ENCODE measurements at places on chromosomes 4 and X.

DNA sequence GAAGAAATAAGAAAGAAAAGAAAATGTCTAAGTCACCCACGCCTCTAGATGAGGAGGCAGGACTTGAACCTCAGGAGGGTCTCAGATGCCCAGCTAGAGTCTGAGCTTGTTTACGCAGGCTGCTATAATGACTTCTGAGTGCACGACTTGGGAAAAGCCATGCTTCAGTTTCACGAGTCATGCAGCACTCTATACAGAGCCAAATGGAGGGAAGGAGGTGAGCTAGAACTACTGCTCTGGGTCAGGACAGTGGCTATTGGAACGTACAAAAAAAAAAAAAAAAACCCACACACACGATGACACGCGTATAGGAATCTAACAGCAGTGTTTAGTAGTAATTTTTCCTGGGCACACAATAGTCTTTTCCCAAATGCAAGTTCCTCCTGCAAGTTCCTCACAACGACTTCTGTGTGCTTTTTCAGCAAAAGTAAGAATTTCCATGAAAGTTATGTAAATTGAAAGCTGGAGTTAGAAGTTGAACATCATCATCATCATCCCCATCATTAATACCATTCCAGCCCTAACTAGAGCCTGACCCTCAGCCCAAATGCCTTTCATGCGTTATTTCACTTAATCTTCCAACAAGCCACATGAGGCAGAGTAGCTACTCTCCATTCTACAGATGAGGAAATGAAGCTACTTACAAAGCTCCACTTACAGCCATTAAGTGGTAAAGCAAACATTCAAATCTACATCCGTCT is 36.6 kb downstream of the IRF2 start:
- DNase-seq, result no peak
- no peaks in the 10 kb centered on the region for H3K27me3 ChIP-seq
- peak overlapping the region; percentile 83 for H3K27ac ChIP-seq
- peaks cover 5% of the 10 kb centered on the region for H3K36me3 ChIP-seq

GRCh38 chr4:158724637-158725036 is 1.4 kb upstream of the PPID start:
- H3K4me1 ChIP-seq, result peaks cover 15% of the 10 kb centered on the region
- no peak for DNase-seq
- no peak overlapping the region for H3K4me3 ChIP-seq
- peaks cover 11% of the 10 kb centered on the region for H3K27me3 ChIP-seq

GRCh38 chr4:38177035-38177546 is 216.9 kb downstream of the PTTG2 start:
- H3K27me3 ChIP-seq, result peaks cover 12% of the 10 kb centered on the region
- H3K27ac ChIP-seq, result no peak overlapping the region
- H3K4me3 ChIP-seq, result no peak overlapping the region

DNA sequence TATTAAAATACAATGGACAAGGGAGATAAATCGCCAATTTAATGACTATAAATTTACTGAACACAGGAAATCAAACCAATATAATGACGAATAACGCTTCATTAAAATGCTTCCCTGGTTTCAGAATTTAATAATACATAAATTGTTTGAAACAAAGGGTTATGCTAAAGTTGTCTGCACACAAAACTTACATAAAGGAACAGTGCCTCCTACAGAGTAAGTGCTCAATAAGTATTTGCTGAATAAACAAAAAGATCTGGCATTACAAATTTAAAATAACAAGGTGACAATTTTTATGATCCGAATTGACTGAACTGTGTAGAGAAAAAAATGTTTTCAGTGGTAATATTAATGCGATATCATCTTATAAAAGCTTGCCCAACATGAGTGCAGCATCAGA is 69.6 kb downstream of the NOCT start:
- DNase-seq, result no peak
- H3K36me3 ChIP-seq, result no peaks in the 10 kb centered on the region
- H3K4me3 ChIP-seq, result no peak overlapping the region
- H3K4me1 ChIP-seq, result peaks cover 14% of the 10 kb centered on the region
- peak overlapping the region; percentile 98 for H3K27ac ChIP-seq

GRCh38 chrX:40530509-40530908 is 50.3 kb upstream of the ATP6AP2 start:
- DNase-seq, result no peak
- no peak overlapping the region for H3K4me3 ChIP-seq
- no peaks in the 10 kb centered on the region for H3K36me3 ChIP-seq
- H3K27ac ChIP-seq, result no peak overlapping the region

- H3K4me1 ChIP-seq, result no peaks in the 10 kb centered on the region
- H3K36me3 ChIP-seq, result peaks cover 4% of the 10 kb centered on the region
- H3K27ac ChIP-seq, result no peak overlapping the region
- H3K27me3 ChIP-seq, result no peaks in the 10 kb centered on the region
Observed at GRCh38 chrX:70479922-70480659, 35.5 kb downstream of the DLG3 start.

- H3K27me3 ChIP-seq, result no peaks in the 10 kb centered on the region
- no peak for DNase-seq
- no peak overlapping the region for H3K4me3 ChIP-seq
- no peak overlapping the region for H3K27ac ChIP-seq
- H3K36me3 ChIP-seq, result no peaks in the 10 kb centered on the region
- peaks cover 4% of the 10 kb centered on the region for H3K4me1 ChIP-seq
Observed at GRCh38 chrX:6071731-6072130, 156.9 kb downstream of the NLGN4X start.

GRCh38 chr4:7844594-7844991 is 95.1 kb downstream of the AFAP1 start:
- H3K27me3 ChIP-seq, result peaks cover 18% of the 10 kb centered on the region
- no peaks in the 10 kb centered on the region for H3K36me3 ChIP-seq
- no peak overlapping the region for H3K4me3 ChIP-seq
- DNase-seq, result no peak

GRCh38 chr4:80875642-80876041 is 154.9 kb upstream of the BMP3 start:
- peak overlapping the region; percentile 18 for H3K4me3 ChIP-seq
- DNase-seq, result peak; percentile 55
- H3K27me3 ChIP-seq, result no peaks in the 10 kb centered on the region
- peaks cover 20% of the 10 kb centered on the region for H3K4me1 ChIP-seq
- peak overlapping the region; percentile 25 for H3K27ac ChIP-seq

DNA sequence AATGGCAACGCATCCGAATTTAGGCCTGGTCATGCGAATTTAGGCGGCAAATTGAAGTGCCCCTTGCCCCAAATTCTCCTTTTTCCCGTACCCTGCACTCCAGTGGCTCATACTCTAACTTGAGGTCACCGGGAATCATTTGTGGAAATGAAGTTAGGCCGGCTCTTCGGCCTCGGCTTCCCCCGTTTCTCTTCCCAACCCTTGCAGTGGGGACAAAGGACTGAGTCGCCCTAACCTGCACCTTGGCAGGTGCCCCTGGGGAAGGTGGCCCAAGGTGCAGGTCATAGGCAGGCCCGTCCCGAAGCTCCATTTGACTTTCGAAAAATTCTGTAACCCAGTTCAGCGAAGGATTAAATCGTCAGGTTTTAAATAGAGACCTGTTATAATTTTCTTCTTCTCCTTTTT is 811 bp downstream of the SRD5A3 start:
- H3K27ac ChIP-seq, result no peak overlapping the region
- H3K27me3 ChIP-seq, result no peaks in the 10 kb centered on the region
- H3K4me1 ChIP-seq, result peaks cover 8% of the 10 kb centered on the region
- peaks cover under 1% of the 10 kb centered on the region for H3K36me3 ChIP-seq
- no peak for DNase-seq

Data from memory B cell (primary cell).